ENCODE measurements at places on chromosomes 4 and X. TPM values are rescaled to one million over a fixed set of nuclear protein-coding genes. Genes with fewer than 3 reads are reported as not detected.

Gene FAM156A
- total RNA-seq, result 11.0 TPM

Gene HNRNPDL
- total RNA-seq, result 176 TPM

Gene SSX4B
- total RNA-seq, result not detected

Gene RHOXF1
- not detected for total RNA-seq

Gene GABRE
- total RNA-seq, result 15.2 TPM

Gene MXRA5
- 49.0 TPM for total RNA-seq

Gene FAM236D
- total RNA-seq, result not detected

Gene FANCB
- 15.2 TPM for total RNA-seq

Gene AIMP1
- total RNA-seq, result 39.1 TPM

Gene ERCC6L
- 12.4 TPM for total RNA-seq

Gene MAGEB1
- not detected for total RNA-seq

Gene CACNA1F
- not detected for total RNA-seq

Gene CABS1
- not detected for total RNA-seq

Gene ERAS
- not detected for total RNA-seq

Gene VEGFD
- 0.25 TPM for total RNA-seq

Gene CLDN22
- total RNA-seq, result not detected

Gene CXCL5
- 0.25 TPM for total RNA-seq

Gene GLRA2
- not detected for total RNA-seq

Gene EDA
- total RNA-seq, result 1.1 TPM

Gene SHISA3
- total RNA-seq, result 0.12 TPM

Gene FRMPD3
- total RNA-seq, result not detected

Gene LONRF3
- 1.00 TPM for total RNA-seq

Gene SPARCL1
- total RNA-seq, result 0.22 TPM

Gene ETDA
- total RNA-seq, result not detected

Gene MAGEE1
- 1.6 TPM for total RNA-seq

Gene LRAT
- not detected for total RNA-seq

Gene STATH
- not detected for total RNA-seq

Gene BANK1
- 1.00 TPM for total RNA-seq

Gene NLGN4X
- total RNA-seq, result not detected

Gene TMPRSS11D
- total RNA-seq, result under 0.01 TPM

Gene RNF212
- total RNA-seq, result 2.0 TPM

Gene NUDT10
- total RNA-seq, result 6.3 TPM

Gene RNF175
- 0.11 TPM for total RNA-seq

Gene ZNF732
- 0.66 TPM for total RNA-seq

Gene HSFX2
- total RNA-seq, result not detected

Gene TCEANC
- 3.2 TPM for total RNA-seq

Gene SHOX
- total RNA-seq, result not detected

Gene SLITRK2
- under 0.01 TPM for total RNA-seq

Gene HOPX
- total RNA-seq, result 2.2 TPM

Gene RS1
- not detected for total RNA-seq

Gene AKAP4
- not detected for total RNA-seq

Gene PNMA6F
- total RNA-seq, result not detected

Gene PABPC1L2B
- not detected for total RNA-seq

Gene GPR34
- not detected for total RNA-seq

Gene UGT2B10
- not detected for total RNA-seq

Gene PITX2
- total RNA-seq, result 0.89 TPM

Gene FAM133A
- 0.25 TPM for total RNA-seq

Gene ZFP92
- total RNA-seq, result 0.50 TPM
